Stimulated activated naive CD8-positive, alpha-beta T cell treated with anti-CD3 and anti-CD28 coated beads, Interleukin-15, Interleukin-2, amounts not matched to agents 100 U/mL and 50 U/mL, for 24 hours (primary cell): ENCODE measurements at places on chromosomes 6 and 20.

GRCh38 chr6:44162876-44163625 lies 4.4 kb downstream of the CAPN11 start:
- no peak for DNase-seq

GRCh38 chr6:3013901-3014674 lies 14.4 kb downstream of the NQO2 start:
- no peak for DNase-seq

- no peak for DNase-seq
Measured at GRCh38 chr20:57076152-57076652, 190.2 kb downstream of the BMP7 start.

GRCh38 chr6:166152660-166153059 lies 15.0 kb downstream of the TBXT start:
- no peak for DNase-seq

DNA sequence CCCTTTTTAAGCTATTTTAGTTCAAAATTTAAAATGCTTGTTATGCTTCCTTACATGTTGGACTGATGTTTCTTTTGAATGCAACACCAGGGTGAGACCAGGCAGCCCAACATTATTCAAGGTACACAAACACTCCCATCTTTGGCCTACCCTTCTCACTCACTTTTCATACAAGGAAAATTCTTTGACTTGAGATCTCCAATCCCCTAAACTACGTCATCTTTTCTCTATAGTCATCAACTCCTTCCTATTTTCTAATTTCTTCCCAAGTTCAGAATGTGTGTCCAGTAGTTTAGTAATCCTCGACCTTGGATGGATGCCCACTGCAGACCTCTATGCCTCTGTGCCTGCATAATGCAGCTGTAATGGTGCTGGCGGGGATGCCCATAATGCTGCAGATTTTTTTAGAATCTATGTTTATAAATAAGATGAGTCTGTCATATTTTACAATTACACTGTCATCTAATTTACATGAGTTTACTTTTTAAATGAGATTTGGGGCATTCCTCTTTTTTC lies 108.7 kb downstream of the ID4 start:
- DNase-seq: no peak

DNA sequence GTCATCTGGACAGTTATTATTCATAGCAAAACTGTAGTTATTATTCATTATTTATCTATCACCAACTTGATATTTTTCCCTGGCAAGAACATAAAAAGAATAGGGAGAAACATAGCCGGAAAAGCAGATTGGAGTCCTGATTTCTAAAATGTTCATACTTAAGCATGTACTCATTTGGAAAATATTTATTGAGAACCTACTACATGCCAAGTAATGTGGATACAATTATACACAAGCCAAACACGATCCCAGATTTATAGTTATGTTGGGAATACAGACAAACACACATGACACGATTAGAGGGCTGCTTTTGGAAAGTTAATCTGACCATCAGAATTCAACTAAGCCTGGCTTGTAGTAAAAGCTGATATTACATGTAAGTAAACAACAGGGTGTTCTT lies 30.7 kb downstream of the ARHGAP18 start:
- no peak for DNase-seq

DNA sequence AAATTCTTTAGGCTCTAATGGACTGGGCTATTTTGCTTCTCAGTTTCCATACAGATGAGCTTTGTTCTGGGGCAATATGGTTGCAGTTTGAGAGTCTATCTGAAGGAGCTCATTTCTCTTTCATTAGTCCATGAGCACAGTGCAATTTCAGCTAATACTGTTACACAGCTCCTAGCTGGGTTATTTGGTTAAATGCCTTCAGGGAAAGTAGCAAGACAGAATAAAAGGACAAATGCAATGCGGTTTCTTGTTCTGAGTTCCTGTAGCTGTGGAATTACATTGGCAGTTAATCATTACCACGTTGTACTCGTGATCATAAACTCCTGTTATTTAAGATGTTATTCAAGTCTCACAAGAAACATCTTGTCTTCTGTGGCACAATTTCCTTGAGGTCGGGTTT lies 127.7 kb downstream of the BFSP1 start:
- no peak for DNase-seq

DNA sequence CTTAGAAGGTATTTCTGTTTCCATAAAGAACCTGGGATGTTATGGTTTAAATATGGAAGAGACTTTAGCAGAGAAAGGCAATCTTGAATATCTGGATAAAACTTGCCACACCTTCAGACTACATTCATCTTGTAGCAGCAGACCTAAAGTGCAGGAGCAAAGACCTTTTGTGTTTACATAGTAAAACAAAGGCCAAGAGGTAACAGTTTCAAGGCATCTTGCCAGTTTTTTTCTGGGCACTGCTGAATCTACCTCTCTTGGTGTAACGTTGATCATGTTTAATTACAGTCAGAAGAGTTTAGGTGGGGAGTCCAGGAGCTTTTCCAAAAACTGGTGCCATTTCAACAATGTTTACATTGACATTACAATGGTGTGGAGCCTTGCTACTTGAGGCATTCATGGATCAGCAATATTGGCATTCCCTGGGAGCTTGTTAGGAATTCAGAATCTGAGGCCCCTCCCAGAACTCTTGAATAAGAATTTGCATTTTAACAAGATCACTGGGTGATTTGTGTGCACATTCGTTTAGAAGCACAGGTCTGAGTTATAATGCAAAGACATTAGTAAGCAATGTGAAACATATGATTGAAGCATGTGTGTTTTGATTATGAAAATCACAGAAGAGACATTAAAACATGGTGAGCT lies 94.5 kb downstream of the F13A1 start:
- no peak for DNase-seq

GRCh38 chr20:8130840-8131526 lies 1.1 kb upstream of the PLCB1 start:
- DNase-seq: no peak

- DNase-seq: no peak
Measured at GRCh38 chr6:101614774-101615173, 221.3 kb downstream of the GRIK2 start.

DNA sequence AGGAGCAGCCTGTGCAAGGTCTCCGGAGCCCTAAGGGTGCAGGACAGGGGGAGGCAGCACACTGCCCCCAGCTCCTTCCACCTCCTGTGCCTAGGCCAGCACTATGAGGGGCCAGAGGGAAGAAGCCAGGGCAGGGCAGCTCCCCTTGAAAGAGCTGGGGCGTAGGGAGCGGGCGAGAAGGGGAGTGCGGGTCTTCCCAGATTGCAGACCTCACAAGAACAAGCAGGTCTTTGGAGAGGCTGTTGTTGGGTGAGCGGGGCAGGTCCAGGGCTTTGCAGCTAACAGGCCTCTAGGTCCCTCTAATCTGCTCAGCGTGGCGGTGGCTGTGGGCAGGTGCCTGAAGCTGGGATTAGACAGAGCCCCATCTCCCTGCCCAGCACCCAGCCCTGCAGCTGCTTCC lies 22.4 kb upstream of the CST1 start:
- no peak for DNase-seq

DNA sequence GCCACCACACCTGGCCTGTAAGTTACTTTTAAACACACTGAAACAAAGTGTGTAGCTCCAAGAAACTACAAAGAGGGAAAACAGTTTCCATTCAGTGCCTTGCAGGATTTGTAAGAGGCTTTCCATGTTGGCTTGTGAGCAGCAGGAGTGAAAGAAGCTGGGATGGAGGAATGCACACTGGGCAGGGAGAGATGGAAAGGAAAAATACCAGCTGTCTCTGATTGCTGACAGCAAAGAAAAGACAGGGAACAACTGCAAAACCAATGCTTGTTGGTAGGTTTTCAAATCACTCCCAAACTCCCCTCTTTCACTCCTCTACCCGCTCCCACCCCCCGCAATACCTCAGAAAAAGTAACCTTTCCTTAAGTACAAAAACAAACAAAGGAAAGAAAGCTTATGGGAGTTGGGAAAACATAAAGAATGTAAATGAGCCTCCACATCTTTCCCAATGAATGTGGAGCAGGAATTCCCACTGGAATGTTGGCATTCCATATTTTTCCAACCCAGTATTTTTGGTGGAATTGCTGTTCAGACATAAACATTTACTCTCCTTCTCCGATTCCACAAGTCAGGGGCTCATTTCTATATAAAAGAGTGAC lies 166.1 kb downstream of the THBS2 start:
- no peak for DNase-seq

GRCh38 chr20:11807054-11808048 lies 110.3 kb upstream of the BTBD3 start:
- no peak for DNase-seq

- DNase-seq: no peak
Measured at GRCh38 chr20:24572862-24573261, 103.4 kb downstream of the SYNDIG1 start.

GRCh38 chr6:5084360-5084780 lies 771 bp upstream of the PPP1R3G start:
- DNase-seq: peak; percentile 8

DNA sequence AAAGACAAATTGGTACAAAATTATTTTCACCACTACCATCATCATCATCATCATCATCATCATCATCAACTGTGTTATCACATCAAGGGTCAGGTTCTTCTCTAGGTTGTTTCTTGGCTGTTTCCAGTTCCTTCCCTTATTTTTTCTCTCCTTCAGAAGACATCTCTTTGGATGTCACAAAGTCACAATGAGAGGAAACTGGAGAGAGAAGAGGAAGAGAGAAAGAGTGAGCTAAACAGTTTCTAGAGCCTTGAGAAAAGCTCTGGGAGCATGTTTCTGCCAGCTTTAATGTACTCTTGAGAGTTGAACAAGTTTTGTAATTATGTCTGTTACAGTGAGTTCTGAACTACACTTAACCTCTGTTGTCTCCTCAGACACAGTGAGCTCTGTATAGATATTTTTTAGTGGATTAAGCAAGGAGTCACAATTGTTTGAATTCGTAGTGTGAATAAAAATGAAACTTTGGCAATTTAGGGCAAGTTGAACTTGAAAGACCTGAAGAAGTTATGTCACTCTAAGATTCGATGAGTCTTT lies 123.0 kb upstream of the AKIRIN2 start:
- no peak for DNase-seq

- no peak for DNase-seq
Measured at GRCh38 chr20:63895952-63896263, 982 bp downstream of the DNAJC5 start.

DNA sequence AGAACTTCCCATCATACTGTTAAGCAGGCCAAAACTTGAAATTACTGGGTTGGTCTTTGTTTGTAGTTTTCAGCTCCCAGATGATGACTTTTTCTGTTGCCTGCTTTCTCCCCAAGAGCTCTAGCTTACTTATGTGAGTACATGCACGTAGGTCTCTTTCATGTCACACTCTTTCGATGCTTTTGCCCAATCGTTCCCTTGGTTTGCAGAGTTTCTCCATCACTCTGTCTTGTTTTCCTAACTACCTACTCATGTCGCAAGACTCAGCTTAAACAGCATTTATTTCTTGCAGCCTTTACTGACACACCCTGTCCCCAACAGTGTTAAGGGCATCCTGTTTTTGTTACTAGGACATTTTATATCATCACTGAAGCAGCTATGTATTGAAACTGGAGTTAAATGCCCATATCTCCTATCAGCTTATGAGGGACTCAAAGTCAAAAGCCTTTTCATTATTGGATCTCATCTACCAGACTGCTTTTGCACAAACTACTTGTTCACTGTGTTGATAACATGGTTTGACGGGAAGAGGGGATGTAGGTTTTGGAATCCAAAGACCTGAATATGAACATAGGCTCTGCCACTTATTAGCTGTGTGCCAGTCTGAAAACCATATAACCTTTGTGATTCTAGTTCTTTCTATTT lies 2.9 kb downstream of the ARG1 start:
- no peak for DNase-seq

DNA sequence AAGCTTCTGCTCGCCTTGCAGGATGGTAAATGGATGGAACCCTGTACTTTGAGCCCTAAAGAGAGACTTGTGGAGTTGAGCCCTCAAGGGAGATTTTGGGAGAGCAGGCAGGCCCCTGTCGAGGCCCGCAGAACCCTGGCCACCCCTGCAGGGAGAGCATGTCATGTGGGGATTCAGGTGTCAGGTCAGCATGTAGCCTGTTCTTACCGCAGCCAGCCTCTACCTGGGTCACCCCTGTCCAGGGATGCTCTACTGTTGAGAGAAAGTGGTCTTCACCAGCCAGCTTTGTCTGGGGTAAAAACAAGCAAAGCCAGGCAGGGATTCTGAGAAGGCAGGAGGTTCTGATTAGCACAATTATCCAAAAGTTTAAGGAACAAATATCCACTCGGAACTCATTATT lies 55.6 kb upstream of the PROKR2 start:
- DNase-seq: no peak

DNA sequence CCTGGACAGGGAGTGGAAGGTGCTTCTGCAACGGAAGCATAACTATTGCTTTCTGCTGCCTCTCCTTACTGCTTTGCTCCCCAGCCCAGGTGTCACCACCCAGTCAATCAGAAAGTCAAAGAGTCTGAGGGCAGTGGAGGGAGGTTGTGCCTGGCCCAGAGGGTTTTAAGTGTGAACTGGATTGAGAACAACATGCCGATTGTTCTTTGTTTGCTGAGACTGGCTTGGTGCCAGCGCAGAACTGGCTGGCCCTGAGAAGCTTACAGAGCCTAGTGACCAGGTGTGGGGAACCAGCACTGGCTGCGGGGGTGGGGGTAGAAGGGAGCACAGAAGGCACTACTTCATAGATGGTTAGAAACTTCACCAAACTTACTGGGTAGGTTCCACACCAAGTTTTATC lies 31.1 kb upstream of the ENPP4 start:
- no peak for DNase-seq

DNA sequence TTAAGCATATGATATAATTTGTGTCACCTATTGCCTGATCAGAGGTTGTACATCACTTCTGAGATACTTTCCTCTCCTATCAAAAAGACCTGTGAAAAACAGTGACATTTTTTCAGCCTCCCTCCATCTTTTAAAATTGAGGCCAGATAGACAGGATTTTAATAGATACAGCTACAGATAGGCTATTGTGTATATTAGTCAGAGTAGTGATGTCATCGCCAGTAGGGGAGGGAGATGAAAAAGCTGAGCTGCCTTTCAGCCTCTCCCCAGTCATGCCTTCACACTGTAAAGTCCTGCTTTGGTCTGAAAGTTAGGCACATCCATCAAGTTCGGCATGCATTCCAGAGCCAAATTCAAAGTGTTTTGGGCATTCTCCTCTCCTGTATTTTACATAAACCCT lies 7.9 kb upstream of the PABPC1L start:
- DNase-seq: no peak

DNA sequence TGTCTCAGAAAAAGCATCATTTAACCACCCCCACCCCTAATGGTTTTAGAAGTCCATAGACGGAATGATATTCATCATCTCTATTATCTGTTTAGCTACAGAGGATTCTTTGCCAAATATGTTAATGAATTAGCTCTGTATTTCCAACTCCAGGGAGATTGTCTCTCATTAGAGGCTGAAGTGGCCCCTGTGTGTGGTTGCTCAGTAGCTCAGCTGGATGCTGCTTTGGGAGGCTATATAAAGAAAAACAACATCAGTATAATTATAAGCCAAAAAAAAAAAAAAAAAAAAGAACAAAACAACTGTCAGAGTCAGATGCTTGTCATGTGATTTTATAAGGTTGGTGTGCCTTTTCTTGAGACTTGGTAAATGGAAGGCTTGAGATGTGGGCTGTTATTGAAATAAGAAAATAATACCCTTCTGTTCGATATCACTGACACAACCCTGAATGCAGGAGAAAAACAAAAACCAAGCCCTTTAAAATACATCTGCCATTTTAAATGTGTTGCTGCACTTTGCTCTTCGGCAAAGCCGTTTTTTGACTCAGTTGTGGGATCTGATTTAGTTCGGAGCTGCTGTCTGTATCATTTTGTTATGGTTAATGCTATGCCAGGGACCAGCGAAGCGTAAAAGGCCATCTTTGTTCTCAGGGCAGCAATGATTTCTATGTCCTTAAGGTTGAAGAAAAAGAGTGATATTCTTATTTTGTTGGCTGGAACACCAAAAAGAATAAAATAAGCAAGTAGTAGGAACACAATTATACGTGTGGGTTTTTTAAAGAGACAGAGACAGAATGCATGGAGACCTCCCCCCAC lies 422.6 kb downstream of the QKI start:
- no peak for DNase-seq
